ENCODE measurements at places on chromosomes 5 and 9.

GRCh38 chr9:93807166-93808074 lies 147.7 kb downstream of the BARX1 start:
- DNase-seq: no peak

GRCh38 chr9:105475302-105475701 lies 27.5 kb downstream of the FSD1L start:
- no peak for DNase-seq

GRCh38 chr5:168270476-168270875 lies 21.0 kb upstream of the WWC1 start:
- DNase-seq: no peak

GRCh38 chr5:73960023-73960422 lies 334.0 kb downstream of the ARHGEF28 start:
- no peak for DNase-seq

DNA sequence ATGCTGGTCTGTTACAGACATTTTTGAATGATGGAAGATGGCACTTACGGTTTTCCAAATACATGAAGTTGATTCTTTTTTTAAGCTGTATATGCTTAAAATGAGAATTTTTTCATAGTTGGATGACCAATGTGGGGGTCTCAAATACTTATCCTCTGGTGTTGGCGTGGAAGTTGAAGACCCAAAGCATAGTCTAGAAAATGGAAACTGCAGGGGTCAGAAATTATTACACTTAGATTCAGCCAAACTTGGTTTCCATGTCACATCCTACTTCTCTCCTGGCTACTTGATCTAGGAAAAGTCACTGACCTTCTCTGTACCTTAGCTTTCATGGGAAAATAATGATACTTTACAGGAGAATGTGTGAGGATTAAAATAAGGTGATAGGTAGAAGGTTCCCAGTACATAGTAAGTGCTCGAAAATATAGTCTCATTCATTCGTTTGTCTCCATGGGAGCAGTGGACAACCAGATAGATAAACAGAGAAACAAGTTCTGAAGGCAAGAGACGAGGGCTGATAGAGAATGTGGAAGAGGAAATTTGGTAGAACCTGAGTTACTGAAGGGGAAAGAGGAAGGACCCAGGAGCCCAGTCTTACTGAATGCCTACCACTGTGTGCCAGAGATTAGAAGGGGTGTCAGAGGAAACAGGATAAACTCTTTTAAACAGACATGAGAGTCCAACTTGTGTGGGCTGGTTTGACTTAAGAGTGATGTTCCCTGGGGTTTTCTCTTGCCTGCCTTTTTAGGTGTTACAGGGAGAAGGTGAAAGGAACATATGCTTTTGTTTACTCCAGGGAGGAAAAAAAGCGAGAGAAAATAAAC lies 560.3 kb upstream of the KLF4 start:
- DNase-seq: no peak

- DNase-seq: no peak
These were observed 401.4 kb upstream of the KLF4 start for GRCh38 chr9:107890921-107891465.

DNA sequence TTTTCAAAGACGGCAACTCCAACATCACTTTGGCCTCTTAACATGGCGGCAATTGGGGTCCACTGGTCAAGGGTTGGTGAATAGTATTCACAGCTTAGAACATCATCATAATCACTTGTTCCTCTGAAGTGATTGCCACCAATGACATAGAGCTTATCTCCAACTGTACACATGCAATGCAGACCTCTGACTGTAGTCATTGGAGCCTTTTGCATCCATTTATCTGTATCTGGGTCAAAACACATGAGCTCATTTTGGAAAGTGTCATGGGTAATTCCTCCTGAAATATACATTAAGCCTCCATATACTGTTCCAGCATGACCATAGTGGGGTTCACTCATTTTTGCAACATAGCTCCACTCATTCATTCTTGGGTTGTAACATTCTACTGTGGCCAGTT lies 2.0 kb downstream of the KLHL9 start:
- no peak for DNase-seq

DNA sequence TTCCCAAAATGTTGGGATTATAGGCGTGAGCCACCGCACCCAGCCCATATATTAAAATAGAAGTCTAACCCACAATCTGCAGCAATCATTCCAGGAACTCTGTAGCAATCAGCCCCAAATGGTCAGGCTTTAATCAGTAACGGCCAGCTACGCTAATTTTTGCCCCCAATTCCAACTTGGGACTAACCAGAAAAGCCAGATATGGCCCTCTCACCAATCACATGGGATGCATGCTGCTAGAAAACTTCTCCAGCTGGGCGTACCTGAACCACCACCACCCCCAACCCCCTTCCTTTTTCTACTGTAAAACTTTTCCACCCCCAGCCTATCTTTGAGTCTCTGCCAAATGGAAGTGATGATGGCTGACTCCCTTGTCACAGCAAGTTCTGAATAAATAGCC lies 4.1 kb downstream of the SUSD1 start:
- no peak for DNase-seq

DNA sequence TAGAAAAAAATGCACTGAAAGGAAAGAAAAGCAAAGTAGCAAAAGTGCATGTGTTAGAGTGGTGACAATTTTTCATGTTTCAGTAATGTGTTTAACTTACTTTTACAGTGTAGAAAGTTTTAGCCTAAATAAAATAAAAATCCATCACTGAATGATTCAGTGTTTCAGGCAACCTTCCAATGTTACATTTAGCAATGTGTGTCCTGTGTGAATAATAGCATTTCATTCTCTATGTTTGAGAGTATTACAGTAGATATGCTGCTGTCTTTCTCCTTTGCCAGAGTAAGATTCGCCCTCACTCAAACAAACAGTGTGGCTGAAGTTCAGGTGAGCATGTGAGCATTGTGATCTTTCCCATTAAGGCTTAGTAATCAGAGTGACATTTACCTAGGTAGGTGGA lies 171.1 kb downstream of the TARS1 start:
- DNase-seq: no peak

- DNase-seq: no peak
These were observed 36.3 kb downstream of the GLIS3 start for GRCh38 chr9:4263591-4263990.

DNA sequence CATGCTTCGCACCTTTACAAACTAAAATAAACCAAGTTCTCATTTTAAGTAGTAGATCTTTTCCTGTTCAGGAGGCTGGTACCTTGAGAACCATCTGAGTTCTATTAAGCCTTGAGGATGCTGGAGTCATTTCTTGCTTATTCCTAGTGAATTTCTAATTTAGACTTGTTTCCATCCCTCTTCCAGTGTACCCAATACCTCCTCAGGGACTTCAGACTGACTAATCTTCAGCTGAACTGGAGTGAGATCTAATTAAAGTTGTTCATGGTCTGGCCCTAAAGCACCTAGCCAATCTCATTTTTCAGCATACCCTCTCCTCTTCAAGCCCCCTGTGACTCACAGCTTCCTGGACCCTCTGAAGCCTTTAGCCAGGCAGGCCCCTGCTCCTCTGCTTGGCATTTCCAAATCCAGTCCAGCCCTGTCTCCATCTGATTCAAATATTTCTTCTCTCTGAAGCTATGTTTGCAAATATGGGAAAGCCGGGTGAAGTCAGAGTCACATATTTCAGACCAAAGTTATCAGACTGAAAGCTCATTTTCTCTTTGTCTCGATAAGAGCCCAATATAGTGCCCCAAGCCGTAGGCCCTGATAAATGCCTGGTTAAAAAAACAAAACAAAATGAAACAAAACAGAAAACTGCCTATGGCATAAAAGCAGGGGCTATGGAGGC lies 19.4 kb upstream of the TNFSF15 start:
- DNase-seq: no peak

DNA sequence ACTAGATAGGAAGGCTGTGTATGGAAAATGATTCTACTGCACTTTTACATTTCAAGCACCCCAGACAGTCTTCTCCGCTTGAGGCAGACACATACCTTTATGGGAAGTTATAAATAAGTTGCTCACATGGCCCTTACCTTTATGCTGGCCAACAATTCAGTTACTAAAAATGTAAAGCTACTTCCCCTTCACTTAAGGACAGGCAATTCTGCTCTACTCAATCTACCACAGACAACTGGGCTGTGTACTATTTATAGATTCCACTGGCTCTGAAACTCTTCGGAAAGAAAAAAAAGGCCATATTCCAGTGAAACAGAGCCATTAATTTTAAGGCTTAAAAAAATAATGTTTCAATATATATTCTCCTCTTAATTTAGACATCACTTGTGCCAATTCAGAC lies 59.4 kb downstream of the ELAVL2 start:
- no peak for DNase-seq

GRCh38 chr5:140041099-140041491 lies 2.0 kb downstream of the NRG2 start:
- DNase-seq: no peak

DNA sequence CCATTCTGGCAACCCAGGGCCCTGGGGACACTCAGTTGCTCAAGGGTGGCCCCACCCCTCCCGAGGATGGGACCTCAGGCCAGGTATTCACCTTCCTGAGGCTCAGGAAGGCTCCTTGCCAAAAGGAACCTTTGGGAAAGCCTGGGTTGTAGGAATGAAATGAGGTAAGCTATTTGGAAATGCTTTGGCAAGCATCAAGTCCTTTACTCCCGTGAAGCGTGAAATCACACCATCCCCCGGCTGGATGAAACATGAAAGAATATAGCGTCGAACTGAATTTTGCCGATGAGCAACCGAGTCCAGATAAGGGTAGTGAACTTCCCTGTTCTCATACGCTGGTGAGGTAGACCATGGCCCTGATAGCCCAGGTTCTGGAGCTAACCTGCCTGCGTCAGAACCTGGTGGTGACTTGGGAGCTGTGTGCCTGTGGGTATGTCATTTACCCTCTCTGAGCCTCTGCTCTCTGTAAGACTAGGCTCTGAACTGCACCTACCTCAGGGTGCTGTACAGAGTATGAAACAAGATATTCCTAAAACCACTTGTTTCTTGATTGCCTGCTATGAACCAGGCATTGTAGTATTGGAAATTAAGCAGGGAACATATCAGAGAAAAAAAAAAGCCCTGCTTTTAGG lies 105.3 kb upstream of the BOD1 start:
- DNase-seq: no peak

GRCh38 chr9:36136894-36137391 lies 410 bp downstream of the GLIPR2 start:
- DNase-seq: no peak

GRCh38 chr9:131485728-131486422 lies 16.8 kb upstream of the POMT1 start:
- no peak for DNase-seq

GRCh38 chr9:26535151-26535550 lies 357.5 kb downstream of the CAAP1 start:
- no peak for DNase-seq

DNA sequence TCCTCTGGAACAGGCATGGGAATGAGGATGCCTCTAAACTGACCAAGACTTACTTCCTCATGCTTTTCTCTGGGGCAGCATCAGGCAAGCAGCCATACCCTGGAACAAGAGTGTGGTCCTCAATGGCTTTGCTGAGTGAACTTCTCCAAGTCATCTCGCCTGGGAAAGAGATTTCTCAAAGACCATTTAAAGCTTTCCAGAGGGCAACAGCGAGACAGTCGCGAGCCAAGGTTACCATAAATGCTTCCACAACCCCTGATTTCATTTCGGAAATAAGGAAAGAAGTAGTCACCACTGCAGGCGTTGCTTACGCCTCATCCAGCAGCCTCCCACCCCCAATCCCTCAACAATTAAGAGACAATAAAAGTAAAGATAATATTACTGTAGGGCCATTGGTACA lies 1.1 kb upstream of the SNCAIP start:
- no peak for DNase-seq

DNA sequence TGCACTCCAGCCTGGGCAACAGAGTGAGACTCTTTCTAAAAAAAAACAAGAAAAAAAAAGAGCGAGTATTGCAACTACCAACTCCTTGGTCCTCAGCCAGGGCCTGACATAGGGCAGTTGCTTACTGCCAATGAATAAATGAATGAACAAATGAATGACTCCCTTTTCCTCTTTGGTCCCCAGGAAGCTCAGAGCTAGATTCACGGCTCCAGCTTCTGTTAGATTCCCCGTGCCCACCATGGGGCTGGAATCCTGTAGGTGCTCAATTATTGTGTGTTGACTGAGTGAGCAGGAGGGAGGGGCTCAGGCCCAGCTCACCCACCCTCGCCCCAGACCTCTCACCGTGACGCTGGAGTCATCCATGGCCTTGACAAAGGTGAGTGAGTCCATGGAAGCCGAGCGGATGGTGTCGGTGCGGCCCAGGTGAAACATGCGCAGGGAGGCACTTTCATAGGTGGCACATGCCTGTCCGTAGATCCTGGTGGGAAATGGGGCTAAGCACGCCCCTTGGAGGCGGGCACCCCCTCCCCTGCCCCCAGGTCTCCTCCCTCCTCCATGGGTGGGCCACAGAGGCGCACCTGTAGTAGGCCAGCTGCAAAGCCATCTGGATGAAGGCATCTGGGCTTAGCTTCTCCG lies 12.8 kb downstream of the CRAT start:
- no peak for DNase-seq

- DNase-seq: no peak
These were observed 51.2 kb downstream of the CXXC5 start for GRCh38 chr5:139699351-139699750.

DNA sequence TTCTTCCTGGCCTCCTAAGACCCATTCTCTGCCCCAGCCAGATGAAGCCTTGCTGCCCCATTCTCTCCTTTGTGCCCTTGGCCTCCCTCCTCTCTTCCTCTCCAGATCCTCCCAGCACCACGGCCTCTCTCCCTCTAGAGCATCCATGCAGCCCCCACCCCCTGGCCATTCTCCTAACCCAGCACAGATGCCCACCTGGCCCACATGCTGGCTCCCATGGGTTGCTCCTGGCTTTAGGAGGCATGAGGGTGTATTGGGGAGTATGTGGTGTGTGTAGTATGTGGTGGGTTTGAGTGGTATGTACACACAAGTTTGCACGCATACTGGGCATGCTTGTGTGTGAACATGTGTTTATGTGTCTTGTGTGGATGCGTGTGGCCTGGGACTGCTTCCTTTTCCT lies 47.1 kb downstream of the FOXI1 start:
- no peak for DNase-seq

DNA sequence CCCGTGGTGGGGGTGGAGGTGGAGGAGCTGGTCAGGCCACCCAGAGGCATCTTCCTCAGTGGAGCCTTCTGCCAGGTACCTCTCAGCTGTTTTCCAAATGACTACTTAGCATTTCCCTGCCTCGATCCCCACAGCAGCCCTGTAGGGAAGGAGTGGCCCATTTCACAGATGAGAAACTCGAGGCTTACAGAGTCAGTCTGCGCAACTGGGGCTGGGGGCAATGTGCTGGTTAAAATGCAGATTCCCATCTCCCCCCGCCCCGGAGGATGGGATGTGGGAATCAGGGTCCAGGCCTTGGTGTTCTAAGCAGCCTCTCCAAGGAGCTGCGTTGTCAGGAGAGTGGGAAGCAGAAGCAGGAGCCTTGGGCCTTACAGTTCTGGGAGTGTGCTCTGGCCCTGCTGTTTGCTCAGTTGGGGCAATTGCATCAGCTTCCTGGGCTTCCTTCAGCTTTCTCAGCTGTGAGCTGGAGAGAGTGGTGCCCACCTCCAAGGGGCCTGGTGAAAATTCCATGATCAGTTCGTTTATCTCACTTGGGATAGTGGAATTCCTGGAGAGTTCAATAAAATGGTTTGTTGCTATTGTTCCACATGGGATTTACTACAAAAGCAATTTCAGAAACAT lies 19.4 kb downstream of the ERGIC1 start:
- no peak for DNase-seq
